Stimulated activated CD8-positive, alpha-beta memory T cell treated with anti-CD3 and anti-CD28 coated beads, Interleukin-4, amount 100 ng/mL, for 4 hours (primary cell): ENCODE measurements at places on chromosomes 12 and 14.

GRCh38 chr12:119634743-119635142, 33.2 kb upstream of the PRKAB1 start:
- no peak for DNase-seq

GRCh38 chr12:21296348-21296747, 38.4 kb downstream of the SLCO1A2 start:
- no peak for DNase-seq

GRCh38 chr12:37546901-37547475, 769.6 kb upstream of the ALG10B start:
- DNase-seq = no peak

DNA sequence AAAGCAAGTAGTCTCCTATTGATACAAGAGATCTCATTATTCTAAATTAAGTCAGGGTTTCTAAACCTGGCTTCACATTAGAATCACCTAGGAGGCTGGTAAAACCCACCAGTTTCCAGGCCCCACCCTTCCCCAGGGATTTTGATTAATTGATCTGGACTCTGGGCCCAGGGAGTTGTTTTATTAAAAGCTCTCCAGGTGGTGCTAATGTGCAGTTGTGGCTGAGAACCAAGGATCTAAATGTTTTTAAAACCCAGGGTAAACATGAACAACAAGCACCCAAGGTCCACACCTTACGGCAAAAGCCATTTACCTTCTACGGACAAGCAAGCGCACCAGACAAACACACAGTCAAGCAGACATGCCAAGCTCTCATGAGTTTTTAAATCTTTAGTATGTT, 73.9 kb downstream of the SLC2A13 start:
- no peak for DNase-seq

DNA sequence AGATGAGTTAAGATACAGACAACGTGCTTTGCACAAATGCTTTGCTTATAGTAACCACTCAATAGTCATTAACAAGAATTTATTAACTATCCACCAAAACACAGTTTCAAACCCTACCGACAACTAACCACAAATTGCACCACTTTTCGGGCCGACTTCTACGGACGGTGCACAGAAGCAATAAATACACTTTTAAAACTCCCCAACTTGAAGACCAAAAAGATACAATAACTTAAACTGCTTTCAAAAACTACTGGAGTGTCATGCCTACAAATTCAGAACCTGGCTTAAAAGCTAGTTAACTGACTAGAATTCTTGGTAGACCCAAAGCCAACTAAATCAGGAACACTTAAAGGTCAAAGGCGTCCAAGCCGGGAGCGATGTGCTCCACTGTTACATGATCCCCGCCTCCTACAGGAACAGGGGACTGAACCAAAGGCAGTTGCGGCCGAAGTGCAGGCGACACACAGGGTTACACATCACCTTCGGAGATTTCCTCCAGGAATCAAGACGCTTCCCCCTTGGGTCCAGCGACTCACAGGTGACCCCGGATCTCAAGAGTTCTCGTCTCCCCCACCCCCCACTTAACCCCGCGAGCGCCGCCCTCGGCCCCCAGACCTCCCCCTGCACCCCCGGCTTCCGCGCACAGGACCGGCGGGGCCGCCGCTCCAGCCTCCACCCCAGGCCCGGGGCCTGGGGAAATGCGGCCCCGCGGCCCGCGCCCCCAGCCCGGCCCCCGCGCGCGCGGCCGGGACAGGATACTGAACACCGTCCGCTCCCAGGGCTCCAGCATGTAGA, 507 bp downstream of the SPTSSA start:
- DNase-seq = no peak

GRCh38 chr12:118706437-118706836, 274.9 kb upstream of the SRRM4 start:
- no peak for DNase-seq

DNA sequence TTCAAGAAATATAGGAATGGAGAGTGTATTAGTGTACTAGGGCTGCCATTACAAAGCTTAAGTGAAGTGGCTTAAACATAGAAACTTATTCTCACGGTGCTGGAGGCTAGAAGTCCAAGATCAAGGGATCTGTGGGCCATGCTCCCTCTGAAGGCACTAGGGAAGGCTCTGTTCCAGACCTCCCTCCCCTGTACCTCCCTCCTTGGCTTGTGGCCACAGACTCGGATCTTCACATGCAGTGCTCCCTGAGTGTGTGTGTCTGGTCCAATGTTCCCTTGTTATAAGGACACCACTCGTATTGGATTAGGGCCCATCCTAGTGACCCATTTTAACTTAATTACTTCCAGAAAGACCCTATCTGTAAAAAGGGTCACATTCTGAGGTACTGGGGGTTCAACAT, 225.6 kb downstream of the VRK1 start:
- no peak for DNase-seq

- no peak for DNase-seq
Measured at GRCh38 chr12:64572241-64572640, 38.1 kb upstream of the RASSF3 start.

GRCh38 chr12:1504895-1505311, 89.5 kb downstream of the FBXL14 start:
- DNase-seq = no peak

DNA sequence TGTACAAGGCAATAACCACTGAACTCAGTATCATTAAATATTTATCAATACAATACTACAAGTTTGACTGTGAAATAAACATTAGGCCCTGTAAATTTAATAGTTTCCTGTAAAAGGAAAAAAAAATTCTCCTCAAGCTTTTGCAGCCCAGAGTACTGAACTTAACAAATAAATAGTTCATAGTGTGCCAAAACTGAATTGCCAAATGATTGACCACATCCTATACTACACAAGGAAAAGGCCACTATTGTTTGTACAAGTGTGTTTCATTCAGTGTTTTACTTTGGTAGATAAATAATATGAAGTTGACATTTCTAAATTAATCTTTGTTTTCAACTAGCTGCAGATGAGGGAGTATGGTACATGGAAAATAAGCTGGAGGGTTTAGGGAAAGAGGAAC, 379.6 kb downstream of the FLRT2 start:
- no peak for DNase-seq

- DNase-seq = no peak
Measured at GRCh38 chr14:55294603-55295002, 23.4 kb downstream of the FBXO34 start.

DNA sequence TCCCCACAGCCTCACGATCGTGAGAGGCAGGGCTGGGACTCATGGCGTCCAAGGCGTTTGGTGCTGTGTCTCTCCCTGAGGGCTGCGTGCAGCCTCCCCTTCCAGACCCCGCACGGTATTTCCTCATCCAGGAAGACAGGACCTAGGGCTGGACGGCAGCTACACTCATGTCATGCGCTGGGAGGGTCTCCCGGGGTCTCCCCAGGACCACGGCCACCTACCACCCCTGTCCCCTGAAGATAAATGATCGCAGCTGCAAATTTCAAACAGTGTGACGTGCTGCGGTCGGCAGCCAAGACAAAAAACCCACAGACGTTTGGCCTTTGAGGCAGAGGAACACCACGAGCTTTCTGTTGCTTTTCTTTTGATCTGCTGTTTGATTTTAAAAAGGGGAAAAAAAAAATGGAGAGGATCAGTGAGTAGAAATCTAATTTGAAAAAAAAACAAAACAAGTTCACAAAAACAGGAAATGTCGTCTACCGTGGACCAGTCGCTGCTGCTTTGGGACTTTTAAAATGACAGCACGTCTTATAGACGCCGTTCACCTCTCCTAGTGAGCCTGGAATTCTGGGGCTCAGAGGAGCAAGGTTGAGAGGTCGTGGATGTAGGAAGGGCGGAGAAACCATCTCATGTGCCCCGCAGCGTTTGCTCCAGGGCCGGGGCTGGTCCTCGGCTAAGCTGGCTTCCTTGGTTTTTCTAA, 237.6 kb downstream of the SLC41A2 start:
- DNase-seq = peak; percentile 22

GRCh38 chr14:54866588-54866987, 36.0 kb downstream of the GCH1 start:
- no peak for DNase-seq

- no peak for DNase-seq
Measured at GRCh38 chr14:43336351-43336750, 1170.7 kb downstream of the FSCB start.

DNA sequence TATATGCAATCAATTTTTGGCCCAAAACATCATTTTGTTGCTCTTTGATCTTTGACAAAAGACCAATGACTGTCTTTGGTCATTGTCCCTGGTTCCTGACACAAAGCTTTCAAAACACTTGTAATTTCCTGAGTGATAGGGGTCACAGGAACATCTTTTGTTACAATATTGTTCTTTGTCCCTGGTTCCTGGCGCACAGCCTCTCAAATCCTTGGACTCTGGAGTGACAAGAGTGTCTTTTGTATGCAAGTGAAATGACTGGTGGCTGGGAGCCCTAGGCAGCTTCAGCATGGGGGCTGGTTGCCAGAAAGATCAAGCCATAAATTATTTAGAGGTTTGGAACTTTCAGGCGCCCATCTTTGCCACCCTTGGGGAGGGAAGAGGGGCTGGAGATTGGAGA, 53.9 kb downstream of the DNAH10 start:
- no peak for DNase-seq

GRCh38 chr12:123949770-123950165, 22.9 kb downstream of the CCDC92 start:
- DNase-seq = no peak

- no peak for DNase-seq
Measured at GRCh38 chr12:46926526-46926925, 100.7 kb upstream of the SLC38A4 start.

GRCh38 chr12:65986047-65986446, 144.5 kb downstream of the LLPH start:
- DNase-seq = no peak

GRCh38 chr14:32825058-32825457, 113.6 kb upstream of the NPAS3 start:
- no peak for DNase-seq

GRCh38 chr12:34218193-34219045, 196.1 kb downstream of the ALG10 start:
- DNase-seq = peak; percentile 48

DNA sequence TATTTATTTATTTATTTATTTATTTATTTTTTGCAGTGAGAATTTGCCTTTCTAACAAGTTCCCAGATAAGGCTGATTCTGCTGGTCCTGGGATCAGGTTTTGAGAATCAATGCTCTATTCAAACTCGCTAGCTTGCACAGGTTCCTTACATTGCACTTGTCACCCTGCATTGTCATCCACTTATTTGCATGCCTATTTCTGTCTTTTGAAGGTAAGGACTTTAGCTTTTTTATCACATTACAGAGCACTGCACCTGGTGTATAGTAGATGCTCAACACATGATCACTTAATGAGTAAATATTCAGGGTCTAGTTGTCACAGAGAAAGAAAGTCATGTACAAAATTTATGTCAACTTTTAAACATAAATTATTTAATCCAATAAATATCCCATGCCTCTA, 219.7 kb upstream of the BTG1 start:
- DNase-seq = no peak

GRCh38 chr12:115922952-115923564, 354.4 kb downstream of the MED13L start:
- DNase-seq = no peak

DNA sequence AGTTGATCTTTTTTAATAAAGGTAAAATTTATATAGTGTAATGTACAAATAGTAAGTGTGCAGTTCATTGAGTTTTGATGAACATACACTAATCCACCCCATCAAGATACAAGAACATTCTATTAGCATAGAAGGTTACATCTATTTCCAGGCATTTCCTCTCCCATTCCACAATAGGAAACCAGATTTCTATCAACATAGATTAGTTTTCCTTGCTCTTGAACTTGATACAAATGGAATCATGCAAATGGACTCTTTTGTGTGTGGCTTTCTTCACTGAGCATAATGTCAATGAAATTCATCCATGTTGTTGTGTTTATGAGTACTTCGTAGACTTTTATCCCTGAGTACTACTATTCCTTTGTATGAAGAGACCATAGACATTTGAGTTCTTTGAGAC, 10.8 kb downstream of the STYX start:
- no peak for DNase-seq

- no peak for DNase-seq
Measured at GRCh38 chr14:101088714-101089113, 185.2 kb upstream of the RTL1 start.

GRCh38 chr12:21656905-21657325, 727 bp downstream of the LDHB start:
- DNase-seq = peak; percentile 7

DNA sequence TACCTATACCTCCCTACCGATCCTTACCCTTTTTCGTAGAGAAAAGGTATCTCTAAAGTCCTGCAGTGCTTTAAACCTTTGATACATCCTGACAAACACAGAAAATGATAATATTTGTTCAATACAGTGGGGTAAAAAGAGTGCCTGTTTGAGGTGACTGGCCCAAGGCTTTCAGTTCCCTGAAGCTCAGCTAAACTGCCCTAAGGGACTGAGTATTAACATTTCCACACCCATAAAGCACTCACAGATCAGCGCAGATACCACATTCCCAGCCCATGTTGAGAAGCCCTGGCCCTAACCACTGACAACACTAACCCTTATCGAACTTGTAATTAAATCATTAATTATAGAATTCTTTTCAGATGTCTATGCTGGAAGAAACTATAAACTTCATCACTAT, 108.7 kb downstream of the DIP2B start:
- no peak for DNase-seq

DNA sequence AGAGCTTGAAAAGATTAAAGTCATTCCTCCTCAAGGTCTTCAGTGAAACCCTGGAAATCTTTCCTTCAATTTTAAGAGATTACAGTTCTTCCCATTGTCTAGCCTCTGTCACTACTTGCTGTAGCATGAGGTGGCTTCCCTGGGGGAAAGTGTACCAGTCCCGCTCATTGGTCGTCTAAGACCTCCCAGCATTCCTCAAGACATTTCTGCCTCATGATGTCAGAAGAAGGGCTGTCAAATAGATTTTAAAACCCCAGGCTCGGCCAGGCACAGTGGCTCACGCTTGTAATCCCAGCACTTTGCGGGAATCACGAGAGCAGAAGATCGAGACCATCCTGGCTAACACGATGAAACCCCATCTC, 46.7 kb downstream of the SMUG1 start:
- no peak for DNase-seq

DNA sequence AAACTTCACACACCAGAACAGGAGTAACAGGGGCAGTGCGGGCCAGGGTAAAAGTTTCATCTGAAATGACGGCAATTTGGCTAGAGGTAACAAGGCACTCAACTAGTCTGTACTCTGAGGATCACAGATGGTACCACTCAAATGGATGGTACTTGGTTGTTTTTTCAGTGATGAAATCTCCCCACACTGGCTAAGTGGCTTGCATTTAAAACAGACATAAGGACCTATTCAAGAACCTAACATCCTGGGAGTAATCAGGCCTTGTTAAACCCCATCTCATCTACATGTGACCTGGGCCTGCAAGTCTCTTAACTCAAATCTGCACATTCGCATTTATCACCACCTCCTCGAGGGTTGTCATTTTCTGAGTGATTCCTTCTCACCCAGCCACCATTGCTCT, 90.8 kb downstream of the PRKAB1 start:
- DNase-seq = no peak

- DNase-seq = no peak
Measured at GRCh38 chr12:45675534-45675933, 54.0 kb upstream of the ARID2 start.

GRCh38 chr12:109770861-109771670, 57.4 kb downstream of the FAM222A start:
- DNase-seq = no peak
